Stimulated activated CD4-positive, alpha-beta T cell treated with anti-CD3 and anti-CD28 coated beads, Interleukin-1b, Interleukin-23, amount 100 ng/mL, for 1 hour (primary cell): ENCODE measurements at places on chromosomes 7 and 10.

- DNase-seq, result no peak
Observed at GRCh38 chr10:13276749-13277365, 23.0 kb downstream of the PHYH start.

DNA sequence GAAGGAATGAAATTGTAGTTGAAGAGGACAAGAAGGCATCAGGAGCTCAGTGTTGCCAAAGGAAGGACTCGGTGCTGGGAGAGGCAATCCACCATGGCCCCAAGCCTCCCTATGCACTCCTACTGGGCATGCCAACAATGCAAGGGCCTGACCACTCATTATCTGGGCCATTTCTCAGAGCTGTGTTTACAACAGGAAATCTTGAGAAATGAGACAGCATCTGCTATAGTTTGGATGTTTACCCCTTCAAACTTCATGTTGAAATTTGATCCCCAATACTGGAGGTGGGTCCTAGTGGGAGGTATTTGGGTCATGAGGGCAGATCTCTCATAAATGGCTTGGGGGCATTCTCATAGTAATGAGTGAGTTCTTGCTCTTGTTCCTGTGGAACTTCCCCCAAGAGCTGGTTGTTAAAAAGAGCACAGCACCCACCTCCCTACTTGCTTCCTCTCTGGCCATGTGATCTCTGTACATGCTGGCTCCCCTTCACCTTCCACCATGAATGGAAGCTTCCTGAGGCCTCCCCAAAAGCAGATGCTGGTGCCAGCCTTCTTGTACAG lies 50.8 kb upstream of the AOAH start:
- DNase-seq, result no peak

- DNase-seq, result no peak
Observed at GRCh38 chr7:135204876-135205275, 6.5 kb downstream of the WDR91 start.

- no peak for DNase-seq
Observed at GRCh38 chr7:41899823-41900433, 197.0 kb upstream of the INHBA start.

- no peak for DNase-seq
Observed at GRCh38 chr7:11428877-11429581, 403.0 kb downstream of the THSD7A start.

DNA sequence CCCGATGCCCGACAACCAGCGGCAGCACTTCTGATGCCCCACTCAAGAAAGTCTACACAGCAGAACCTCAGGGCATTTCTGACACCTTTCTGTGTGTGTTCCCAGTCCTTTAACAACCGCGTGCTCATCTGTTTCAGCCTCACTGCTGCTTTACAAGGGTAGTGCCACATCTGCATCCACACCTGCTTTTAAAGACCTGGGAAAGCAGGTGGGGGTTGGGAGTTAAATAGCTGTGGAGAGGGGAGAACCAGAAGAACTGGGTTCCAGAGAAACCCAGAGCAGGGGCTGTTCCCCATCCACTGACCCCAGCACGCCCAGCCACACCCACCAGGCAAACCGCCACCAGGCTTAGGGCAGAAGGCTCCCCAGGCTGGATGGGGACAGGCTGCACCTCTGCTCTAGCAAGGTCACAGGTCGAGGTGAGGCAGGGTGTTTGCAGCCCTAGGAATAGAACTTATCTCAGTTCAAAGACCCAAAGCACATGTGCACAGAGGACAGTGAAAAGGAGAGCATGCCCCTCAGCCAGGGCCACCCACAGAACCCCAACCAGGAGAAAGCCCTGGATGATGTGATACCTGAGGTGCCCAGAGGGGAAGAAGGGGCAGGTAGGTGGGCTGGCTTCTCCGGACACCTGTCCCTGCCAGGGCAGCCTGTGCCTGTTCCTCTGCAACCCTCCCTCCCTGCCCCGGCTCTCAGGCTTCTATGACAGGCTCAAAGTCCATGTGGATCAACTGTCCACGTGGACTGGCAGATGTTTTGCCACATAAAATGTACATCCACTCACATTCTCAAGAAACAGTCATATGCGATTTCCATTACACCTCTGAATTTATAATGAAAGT lies 51.3 kb downstream of the COBL start:
- no peak for DNase-seq

DNA sequence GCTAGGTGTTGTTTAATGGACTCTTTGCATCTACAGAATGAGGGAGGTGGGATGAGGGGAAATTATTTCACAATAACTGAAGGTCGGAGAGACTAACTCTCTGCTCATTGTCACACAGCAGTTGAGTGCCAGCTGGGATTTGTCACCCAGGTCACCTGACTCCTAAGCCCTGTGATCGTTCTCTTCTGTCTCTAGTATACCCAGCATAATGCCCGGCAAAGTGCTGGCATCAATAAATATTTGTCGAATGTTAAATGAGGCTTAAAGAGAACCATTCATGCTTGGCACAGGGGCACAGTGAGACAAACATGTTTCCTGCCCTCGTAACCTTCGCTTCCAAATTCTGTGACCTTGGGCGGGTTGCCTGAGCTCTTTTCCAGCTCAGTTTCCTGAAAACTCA lies 70.8 kb downstream of the TCF7L2 start:
- DNase-seq, result no peak

- DNase-seq, result no peak
Observed at GRCh38 chr7:15781944-15782343, 95.5 kb upstream of the MEOX2 start.

DNA sequence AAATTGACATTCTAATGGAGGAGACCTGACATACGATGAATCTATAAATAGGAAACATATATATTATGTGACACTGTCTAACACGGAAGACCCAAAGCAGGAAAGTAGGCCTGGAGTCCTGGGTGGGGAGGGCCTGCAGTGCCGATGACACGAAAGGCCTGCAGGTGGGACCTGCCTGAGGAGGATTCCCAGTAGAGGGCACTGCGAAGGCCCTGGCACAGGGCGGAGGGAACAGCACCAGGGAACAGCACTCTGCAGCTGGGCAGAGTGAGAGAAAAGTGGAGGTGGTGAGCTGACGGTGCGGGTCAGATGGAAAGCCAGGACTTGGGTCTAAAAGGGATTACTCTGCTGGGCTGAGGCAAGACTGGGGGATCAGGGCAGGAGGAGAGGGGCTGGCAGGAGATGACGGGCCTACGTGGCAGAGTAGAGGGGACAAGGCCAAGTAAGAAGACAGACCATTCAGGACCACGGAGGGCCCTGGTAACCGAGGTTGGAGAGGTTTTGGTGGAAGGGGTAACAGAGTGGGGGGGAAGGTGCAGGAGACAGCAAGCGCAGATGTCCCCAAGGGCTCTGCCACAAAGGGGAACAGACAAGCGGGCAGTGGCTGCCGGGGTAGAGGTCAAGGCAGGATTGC lies 8.1 kb downstream of the ZNF746 start:
- no peak for DNase-seq

DNA sequence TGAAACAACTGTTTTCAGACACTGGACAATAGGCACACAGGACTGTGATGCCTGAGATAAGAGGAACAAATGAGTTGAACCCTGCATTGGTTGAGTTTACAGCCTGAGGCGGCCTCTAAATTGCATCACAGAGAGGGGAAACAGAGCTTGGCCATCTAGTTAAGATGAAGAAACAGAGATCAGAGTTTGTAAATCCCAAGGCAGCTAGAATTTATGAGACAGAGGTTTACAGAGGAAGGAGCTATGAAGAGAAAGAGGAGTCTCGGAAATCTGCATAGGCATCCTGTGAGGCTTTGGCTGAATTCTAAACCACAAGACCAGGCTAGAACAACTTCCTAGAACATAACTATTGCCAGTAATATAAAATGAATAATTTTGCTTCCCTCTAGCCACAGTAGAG lies 41.0 kb upstream of the OIT3 start:
- no peak for DNase-seq

DNA sequence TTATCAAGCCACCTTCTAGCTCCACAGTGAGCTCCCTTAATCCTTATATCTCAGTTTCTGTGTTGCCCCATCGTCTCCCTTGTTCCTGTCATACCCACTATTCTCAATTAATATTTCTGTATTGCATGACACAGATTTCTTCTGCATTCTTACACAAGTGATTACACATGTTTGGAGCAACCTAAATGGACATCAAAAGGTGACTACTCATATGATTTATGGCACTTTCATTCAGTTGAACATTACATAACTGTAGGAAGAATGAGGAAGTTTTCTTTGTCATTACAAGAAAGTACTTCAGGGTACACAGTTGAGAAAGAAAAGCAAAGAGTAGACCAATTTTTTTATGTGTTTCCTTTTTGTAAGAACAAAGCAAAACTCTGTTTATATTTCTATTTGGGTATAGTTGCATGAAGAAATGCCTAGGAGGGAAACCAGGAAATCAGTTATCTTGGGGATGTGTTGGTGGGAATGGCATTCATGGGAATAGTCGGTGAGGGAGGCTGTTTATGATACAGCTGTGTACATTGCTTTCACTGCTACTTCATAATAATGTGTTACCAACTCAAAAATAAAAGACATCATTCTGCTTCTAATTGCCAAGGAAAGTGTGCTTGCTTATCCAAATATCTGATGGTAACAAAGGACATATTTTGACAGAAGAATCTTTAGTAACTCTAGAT lies 23.6 kb upstream of the PRSS37 start:
- DNase-seq, result no peak

- DNase-seq, result no peak
Observed at GRCh38 chr10:91813251-91813650, 15.0 kb downstream of the TNKS2 start.

DNA sequence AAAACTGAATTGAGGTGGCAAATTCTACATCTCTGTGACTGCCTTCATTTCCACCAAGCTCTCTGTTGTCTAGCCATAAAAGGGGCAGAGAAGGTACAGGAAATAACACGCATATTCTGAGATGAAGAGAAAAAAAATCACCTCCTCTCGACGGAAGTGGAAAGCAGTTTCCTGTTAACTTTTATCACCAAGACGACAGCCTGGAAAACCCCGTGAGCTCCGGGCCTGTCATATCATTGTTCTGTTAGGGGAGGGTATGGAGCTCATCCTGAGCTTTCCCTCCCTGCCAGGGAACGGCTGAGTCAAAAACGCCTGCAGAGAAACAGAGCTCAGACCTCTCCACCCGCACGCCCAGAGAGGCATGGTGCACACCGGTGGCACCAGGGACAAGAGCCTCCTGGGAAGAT lies 200.3 kb downstream of the PRPF18 start:
- DNase-seq, result peak; percentile 60

DNA sequence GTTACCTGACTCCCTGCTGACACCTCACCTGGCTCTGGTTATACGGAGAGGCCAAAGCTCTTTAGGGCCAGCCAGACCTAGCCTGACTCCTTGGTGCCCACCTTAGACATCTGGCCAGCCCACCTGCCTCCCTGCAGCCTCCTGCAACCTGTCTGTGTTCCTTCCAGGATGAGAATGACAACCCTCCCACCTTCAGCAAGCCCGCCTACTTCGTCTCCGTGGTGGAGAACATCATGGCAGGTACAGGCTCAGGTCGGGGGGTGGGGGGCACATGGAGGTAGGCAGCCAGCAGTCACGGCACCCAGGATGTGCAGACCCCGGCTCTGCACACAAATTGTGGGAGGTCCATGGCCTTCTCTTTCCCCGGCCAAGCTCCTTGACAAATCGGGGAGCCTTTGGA lies 32.1 kb downstream of the C10orf105 start:
- no peak for DNase-seq

DNA sequence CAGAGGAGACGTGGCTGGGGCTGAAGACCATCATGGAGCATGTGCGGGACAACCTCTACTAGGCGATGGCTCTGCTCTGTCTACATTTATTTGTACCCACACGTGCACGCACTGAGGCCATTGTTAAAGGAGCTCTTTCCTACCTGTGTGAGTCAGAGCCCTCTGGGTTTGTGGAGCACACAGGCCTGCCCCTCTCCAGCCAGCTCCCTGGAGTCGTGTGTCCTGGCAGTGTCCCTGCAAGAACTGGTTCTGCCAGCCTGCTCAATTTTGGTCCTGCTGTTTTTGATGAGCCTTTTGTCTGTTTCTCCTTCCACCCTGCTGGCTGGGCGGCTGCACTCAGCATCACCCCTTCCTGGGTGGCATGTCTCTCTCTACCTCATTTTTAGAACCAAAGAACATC lies 22.0 kb upstream of the CPA5 start:
- DNase-seq, result no peak

DNA sequence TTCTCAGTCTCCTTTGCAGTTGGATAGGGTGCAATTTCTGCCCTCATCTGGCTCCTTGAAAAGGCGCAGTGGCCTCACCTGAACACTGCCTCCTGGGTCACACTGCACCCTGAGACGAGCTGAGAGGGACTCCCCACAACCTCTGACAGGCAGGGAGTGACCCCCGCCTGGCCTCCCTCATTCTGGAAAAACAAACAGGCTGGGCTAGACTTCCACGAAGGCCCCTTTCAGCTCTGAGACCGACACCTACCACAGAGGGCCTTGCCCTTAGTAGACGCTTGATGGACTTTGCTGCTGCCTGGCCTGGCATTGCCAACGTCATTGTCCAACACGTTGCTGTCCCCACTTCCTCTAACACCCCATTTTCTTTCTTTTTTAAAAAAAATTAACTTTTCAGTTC lies 8.6 kb downstream of the FAM241B start:
- no peak for DNase-seq

DNA sequence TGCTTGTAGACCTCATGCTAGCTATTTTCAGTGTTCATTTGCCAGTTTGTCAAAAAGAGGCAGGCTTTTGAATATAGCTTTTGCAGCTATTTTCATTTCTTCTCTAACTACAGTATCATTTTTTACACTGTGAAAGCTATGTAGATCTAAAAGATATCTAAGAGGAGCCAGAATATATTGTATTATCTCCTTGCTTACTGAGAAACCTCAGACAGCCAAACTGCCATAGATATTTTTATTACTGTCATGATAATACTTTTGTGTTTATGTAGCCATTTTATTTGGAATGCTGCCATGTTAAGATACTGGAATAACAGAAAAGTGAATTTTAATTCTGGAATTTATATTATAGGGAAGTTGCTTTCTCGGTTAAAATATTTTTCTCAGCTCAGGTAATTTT lies 37.2 kb downstream of the ANKIB1 start:
- DNase-seq, result no peak

GRCh38 chr7:157402911-157403534 lies 66.2 kb downstream of the DNAJB6 start:
- no peak for DNase-seq

DNA sequence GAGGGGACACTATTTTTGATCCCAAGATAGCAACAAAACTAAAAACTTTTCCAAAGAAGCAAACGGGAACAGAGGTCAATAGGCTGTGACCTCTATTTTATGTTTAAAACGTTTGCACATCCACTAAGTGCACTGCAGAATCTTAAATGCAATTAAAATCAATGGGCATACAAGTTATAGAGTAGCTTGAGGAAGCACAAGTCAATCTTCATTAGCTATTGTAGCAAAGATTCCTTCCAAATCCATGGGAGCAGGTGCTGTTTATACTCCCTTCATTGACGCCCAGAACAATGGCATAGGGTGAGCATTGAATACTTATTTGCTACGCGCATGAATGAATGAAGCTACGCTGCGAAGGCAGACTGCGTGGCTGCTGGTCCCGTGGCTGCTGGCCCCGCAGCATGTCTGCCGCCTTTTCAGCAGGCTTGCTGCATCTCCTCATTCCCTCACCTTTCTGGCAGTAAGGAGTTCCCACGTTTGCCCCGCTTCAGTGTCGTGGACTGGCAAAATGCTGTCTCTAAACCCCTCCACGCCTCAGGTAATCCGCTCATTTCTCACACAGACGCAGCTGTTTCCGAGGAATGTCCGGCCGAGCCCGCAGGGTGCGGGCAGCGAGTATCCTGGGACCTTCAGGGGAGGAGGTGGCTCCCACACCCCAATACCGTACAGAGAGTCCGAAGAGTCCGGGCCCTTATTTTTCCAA lies 754 bp upstream of the PHYHIPL start:
- DNase-seq, result no peak

GRCh38 chr7:48366096-48366495 lies 194.8 kb downstream of the ABCA13 start:
- no peak for DNase-seq

- no peak for DNase-seq
Observed at GRCh38 chr7:156999958-157000726, 10.3 kb downstream of the MNX1 start.
